ENCODE measurements at places on chromosomes 16 and 17.

GRCh38 chr16:80273635-80274538, 266.9 kb upstream of the DYNLRB2 start:
- no peak for DNase-seq

- DNase-seq = no peak
Observed at GRCh38 chr16:25553711-25554436, 137.9 kb upstream of the HS3ST4 start.

GRCh38 chr16:67336648-67337047, 10.0 kb downstream of the LRRC36 start:
- DNase-seq = no peak

GRCh38 chr17:66667491-66668030, 167.4 kb upstream of the CACNG5 start:
- peak; percentile 43 for DNase-seq

- no peak for DNase-seq
Observed at GRCh38 chr17:9672266-9672665, 26.9 kb downstream of the USP43 start.

DNA sequence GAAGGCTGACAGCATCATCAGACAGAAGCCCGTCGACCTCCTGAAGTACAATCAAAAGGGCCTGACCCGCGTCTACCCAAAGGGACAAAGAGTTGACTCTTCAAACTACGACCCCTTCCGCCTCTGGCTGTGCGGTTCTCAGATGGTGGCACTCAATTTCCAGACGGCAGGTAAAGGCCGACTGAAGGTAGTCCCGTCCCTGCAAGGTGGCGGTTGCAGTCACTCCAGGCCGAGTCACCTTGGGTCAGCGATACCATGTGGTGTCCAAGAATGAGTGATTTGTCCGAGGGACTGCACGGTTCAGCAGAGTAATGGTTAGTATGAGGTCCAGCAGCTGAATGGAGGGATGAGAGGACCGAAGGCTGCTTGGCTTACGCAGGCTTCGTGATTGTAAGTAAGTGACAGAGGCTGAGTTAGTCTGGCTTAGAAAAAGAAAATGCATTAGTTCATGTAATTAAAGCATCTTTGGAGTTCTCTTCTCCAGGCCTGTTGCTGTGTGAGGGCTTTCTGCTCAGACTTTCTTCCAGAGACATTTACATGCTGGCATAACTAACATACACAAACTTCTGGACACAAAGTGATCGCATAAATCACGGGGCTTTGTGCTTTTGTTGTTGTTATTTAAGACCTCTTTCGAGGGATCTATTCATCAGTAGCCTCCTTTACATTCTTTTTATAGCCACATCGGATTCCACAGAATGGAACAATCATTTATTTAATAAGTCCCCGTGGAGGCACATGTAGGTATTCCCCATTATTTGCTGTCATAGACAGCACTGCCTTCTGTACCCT, 74.9 kb downstream of the SDR42E1 start:
- DNase-seq = no peak

DNA sequence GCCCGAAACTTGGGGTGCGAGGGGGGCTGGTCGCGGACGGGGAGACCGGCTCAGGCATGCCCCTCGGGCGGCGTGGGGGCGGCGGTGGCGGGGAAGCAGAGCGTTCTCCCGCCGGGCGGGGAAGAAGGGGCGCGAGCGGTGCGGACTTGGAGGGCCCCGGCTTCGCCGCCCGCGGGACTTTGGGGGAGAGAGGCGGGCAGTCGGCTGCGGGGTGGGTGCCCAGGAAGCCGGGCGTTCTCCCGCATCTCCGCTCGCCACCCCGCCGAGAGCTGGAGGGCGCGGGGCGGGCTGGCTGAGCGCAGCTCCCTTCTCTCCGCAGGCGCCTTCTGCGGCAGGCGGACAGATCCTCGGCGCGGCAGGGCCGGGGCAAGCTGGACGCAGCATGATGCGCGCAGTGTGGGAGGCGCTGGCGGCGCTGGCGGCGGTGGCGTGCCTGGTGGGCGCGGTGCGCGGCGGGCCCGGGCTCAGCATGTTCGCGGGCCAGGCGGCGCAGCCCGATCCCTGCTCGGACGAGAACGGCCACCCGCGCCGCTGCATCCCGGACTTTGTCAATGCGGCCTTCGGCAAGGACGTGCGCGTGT, 772 bp downstream of the NTN1 start:
- no peak for DNase-seq

DNA sequence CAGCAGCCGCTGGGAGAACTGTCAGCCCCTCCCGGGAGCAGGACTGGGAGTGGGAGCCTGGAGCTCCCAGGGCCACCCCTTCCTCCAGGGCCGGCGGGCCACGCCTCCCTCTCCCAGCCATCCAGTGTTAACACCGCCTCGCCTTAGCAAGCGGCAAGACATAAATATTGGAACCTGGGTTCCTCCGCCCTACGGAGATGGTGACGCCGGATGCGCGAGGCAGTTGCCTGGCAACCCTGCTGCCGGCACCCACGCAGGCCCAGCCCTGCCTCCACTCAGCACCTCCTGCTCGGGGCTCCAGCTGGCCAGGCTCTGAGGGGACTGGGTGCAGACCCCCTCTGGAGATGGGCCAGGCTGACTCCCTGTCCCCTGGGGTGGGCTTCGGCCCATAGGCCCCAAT, 27.4 kb upstream of the CACNA1H start:
- DNase-seq = no peak

Data from stimulated activated CD8-positive, alpha-beta memory T cell treated with anti-CD3 and anti-CD28 coated beads, Interleukin-7, amount 100 ng/mL, for 48 hours (primary cell).